ENCODE measurements at places on chromosomes 6 and 20.

GRCh38 chr6:42140032-42140431 is 2.4 kb downstream of the C6orf132 start:
- peak; percentile 65 for DNase-seq

DNA sequence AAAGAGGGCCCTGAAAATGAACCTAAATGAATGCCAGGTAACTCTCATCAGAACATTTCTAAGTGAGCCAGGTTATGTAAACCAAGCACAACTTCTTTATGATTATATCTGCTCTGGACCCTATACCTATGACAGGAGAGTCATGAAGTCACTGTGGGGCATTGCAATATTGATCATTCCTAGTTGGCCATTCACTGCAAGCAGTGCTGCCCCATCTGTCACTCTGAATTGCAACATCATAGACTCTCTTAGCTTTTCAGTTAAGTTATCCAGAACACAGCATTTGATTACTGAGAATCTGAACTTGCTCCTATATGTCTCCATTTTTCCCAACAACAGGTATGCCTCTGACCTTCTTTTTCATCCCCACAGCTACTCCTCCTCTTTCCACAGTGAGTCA is 3.3 kb downstream of the COL21A1 start:
- DNase-seq, result no peak

DNA sequence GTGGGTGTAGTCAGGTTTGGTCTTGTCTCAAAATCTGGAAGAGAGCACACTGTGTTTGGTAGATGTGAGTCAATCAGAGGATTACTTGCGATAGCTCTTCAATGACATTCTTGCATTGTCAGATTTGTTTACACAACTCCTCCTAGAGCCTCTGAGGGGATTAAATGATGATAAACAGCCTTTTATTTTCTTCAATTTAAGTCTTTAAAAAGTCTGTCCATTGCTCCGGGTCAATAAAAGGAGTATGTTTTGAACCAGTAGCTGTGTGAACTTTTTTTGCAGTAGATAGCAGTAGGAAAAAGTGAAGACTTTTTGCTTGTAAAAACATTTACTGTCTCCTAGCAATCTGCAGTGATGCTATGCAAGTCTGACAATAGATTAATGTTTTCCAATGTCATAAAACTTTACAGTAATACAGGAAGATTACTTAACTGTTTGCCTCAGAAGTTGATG is 49.9 kb downstream of the GJA1 start:
- no peak for DNase-seq

- DNase-seq, result no peak
Measured at GRCh38 chr6:67608099-67608749, 1026.9 kb upstream of the ADGRB3 start.

- DNase-seq, result no peak
Measured at GRCh38 chr6:13472976-13473767, 14.2 kb downstream of the GFOD1 start.

GRCh38 chr6:138403801-138404665 is at the start of gene HEBP2:
Gene HEBP2, plus strand, starts transcription at chr6:138404223. Its CDS starts 273 bp downstream, at chr6:138404496.
- DNase-seq, result peak; percentile 96

GRCh38 chr6:20850686-20851416 is 316.6 kb downstream of the CDKAL1 start:
- no peak for DNase-seq

DNA sequence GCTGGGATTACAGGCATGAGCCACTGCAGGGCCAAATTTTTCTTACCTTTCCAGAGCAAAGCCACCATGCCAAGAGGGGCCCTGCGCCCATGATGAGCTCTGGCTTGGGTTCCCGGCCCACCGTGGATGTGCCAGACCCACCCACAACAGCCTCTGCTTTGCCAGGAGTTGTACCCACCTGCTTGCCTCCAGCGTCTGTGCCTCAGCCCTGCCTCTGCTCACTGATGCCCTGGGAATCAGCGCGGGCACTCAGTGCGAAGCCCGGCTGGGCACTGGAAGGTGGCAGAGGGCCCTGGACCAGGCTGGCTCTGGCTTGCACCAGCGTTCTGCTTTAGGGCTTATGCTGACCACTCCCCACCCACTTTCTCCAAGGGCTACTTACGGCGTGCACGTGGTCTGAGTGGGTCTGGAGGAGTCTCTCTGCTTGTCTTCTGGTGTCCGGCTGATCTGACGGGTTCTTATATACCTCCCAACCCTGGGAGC is at the start of gene MLN:
Gene MLN, minus strand, starts transcription at position 433 of the 483 bp plus-strand sequence. CDS start 2,840 bp downstream, outside the sequence.
- peak; percentile 30 for DNase-seq

DNA sequence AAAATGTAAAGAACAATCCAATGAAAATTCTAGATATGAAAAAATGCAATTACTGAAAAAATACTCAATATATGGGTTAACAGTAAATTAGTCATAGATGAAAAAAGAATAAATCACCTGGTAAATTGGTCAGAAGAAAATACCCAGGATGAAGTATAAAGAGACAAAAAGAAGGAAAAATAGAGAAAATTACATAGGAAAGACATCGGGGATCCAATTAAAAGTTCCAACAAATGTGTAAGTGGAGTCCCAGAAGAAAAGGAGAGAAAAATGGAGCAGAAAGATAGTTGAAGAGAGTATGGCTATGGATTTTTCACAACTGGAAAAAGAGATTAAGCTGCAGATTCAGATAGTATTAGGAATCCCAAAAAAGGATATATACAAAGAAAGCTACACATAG is 18.7 kb upstream of the UFL1 start:
- no peak for DNase-seq

- peak; percentile 53 for DNase-seq
Measured at GRCh38 chr6:153231048-153231646, 100.1 kb upstream of the RGS17 start.

DNA sequence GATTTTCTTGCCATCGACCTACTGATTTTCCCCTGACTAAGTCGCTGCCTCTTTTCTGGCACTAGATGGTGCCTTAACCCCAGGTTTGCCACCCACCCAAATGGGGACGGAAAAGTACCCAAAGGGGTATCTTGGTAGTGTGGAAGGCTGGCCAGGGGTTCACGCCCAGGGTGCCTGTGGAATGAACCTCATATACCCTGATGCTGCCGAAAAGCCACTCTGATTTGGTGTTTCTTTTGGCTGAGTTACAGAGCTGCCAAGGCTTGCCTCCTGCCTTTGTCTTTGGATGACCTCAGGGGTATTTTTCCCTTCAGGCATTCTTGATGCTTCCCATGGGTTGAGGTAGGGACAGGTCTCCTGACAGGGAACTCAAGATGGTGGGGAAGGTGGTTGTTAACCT is 78.1 kb downstream of the MAP3K7 start:
- DNase-seq, result no peak

GRCh38 chr20:16020971-16021370 is 552.3 kb downstream of the KIF16B start:
- DNase-seq, result no peak

GRCh38 chr6:165321150-165321549 is 11.7 kb upstream of the C6orf118 start:
- DNase-seq, result no peak

DNA sequence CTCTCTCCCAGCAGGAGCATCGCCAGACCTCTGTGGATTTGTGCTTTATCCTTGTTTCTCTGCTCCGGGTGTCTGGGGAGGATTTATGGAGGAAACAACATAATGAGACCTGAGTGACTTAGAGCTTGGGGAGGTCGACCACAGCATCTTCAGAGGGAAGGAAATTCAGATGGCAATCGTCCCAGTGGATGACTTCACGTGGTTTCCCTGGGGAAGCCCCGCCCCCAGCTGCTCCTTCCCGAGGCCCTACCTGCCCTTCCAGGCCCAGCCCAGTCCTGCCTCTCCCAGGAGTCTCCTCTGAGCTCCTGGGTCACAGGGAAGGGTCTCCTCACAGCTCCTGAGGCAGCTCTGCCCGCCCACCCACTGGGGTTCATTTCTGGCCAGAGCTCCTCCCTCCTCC is 430.3 kb upstream of the SULF2 start:
- DNase-seq, result peak; percentile 26

DNA sequence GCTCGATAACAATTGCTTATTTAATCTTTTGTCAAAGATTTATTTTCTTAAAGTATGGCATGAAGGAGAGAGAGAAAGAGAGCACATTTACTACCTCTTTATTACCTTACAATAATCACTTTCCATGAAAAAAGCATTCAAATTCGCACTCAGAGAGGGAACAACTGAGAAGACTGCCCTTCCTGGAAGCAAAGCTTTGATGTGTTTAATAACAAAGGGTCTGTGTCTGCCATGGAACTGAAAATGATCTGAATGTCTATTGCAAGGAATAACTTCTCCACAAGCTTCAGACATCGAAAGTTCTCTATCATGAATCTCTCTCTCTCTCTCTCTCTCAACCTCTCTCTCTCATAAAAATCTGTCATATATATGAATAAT is 308.9 kb downstream of the HDGFL1 start:
- DNase-seq, result no peak

- DNase-seq, result no peak
Measured at GRCh38 chr6:99995916-99996315, 1.9 kb upstream of the MCHR2 start.

DNA sequence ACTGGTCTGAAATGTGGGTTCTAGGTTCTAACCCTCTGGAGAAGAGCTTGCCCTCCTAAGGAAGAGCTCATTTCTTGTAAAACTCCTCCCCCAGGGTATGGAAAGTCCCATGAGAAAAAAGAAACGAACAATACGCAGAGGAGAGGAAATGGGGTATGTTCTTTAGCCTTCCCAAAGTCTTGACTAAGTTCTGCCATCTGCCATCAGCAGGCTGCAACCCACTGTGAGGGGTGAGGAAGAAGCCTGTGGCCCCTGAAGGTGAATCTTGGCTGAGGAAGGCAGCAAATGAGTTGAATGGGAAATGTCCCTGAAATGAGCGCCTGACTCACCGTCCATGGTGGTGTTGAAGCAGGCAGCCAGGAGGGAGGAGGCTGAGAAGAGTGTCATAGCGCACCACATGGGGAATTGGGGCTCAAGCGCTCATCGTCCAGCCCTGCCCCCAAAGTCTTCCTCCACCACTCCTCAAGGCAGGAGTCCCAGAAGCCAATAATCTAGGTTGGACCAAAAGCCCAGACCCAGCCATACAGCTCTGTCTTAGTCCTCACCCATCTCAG is 10.4 kb upstream of the MATN4 start:
- no peak for DNase-seq

GRCh38 chr20:63318391-63319163 is 25.6 kb downstream of the COL20A1 start:
- DNase-seq, result peak; percentile 23
